ENCODE measurements at places on chromosomes 3 and 15.

DNA sequence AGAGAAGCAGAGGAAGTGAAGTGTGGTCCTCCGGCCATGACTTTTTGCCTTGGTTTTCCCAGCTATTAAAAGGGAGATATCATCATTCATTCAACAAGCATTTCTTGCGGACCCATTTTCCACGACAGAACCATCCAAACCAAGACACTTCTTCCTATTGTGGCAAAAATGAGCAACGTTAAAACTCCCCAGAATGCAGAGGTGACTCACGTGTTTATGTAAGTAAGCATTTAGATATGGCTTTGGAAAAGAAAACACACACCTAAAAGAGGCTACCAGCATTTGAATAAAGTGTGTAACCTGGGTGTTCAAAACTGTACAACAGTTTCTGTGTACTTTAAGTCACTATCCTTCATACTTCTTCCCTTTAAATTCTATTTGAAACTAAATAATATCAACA lies 181.3 kb downstream of the RORA start:
- no peak for DNase-seq

- DNase-seq: peak; percentile 43
Observed at GRCh38 chr3:21174461-21174860, 576.5 kb downstream of the ZNF385D start.

- no peak for DNase-seq
Observed at GRCh38 chr3:130915567-130916292, 21.8 kb downstream of the ATP2C1 start.

DNA sequence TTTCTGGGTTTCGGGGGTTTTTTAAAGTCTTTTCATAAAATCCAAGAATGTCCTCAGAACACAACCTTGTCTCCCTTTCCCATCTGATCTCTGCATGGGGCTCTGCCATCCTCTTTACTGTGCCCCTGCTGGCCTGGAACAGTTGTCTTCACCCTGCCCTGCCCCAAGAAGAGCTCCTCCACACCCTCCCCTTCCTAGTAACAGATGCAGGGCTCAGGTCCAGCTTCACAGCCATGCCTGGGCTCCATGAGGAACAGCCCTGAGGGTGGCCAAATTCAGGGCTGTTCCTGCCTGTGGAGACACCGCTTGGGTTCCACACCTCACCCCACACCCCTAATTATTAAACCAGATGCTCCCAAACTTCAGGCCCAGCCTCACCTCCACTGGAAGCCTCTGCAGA lies 12.9 kb upstream of the ULK3 start:
- DNase-seq: no peak

DNA sequence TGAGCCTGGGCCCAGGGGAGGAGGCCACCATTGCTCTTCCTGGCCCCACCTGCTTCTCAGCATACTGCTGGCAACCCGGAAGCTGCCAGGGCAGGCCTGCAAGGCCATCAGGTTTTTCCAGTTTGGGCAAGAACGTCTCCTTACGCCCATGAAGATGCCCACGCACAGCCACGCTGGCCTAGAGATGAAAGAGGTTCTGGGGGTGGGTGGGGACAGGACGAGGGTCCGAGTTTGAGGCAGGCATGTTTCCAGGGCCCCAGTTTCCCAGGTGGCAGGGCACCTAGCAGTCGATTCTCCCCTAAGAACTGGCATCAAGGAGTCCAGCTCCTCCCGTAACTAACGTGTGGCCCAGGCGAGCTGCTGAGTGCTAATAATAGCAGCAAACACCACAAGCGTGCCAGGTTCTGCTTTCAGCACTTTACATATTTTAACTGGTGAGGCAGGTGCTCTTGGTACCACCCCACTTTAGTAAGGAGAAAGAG lies 45.8 kb downstream of the ZNF710 start:
- DNase-seq: peak; percentile 60

GRCh38 chr3:5120446-5120845 lies 1.6 kb upstream of the ARL8B start:
- no peak for DNase-seq

DNA sequence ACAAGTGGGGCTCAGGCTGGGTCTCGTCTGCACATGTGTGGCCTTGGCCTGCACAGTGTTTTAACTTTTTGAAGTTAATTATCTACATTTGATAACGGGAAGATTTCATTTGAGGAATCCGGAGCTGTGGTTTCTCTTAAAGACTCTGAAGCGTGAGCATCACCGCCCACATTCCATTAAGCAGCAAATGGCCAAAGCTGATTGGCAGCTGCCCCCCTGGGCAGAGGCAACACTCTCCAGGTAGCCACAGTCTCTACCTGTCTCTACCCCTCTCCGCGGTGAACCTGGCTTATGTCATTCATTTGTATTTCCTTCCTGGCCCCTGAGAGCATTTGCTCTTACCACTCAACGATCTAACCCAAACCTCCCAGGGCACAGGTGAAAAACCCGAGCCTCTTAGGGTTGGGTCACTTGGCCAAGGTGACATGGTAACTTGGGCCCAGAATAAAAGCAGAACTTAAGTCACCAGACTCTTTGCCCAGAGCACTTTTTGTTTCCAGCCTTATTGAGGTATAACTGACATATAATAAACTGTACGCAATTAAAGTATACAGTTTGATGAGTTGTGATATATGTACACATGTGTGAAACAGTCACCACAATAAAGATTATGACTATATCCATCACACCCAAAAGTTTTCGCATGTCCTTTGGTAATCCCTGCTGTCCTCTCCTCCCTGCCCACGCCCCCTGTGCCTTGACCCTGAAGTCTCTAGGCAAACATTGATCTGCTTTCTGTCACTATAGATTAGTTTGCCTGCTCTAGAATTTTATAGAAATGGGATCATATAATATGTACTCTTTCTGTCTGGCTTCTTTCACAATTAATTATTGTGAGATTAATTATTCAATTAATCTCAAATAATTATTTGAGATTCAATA lies 245.7 kb upstream of the HES1 start:
- no peak for DNase-seq

- no peak for DNase-seq
Observed at GRCh38 chr15:80967451-80967850, 22.2 kb downstream of the MESD start.

- no peak for DNase-seq
Observed at GRCh38 chr15:44734839-44735481, 1.4 kb upstream of the TRIM69 start.

- DNase-seq: no peak
Observed at GRCh38 chr15:70270752-70271111, 173.0 kb upstream of the TLE3 start.

GRCh38 chr3:159252274-159252673 lies 450.4 kb downstream of the MFSD1 start:
- DNase-seq: no peak

- DNase-seq: no peak
Observed at GRCh38 chr3:56459104-56459496, 9.2 kb downstream of the ERC2 start.

- no peak for DNase-seq
Observed at GRCh38 chr15:44490622-44491021, 46.3 kb upstream of the EIF3J start.

DNA sequence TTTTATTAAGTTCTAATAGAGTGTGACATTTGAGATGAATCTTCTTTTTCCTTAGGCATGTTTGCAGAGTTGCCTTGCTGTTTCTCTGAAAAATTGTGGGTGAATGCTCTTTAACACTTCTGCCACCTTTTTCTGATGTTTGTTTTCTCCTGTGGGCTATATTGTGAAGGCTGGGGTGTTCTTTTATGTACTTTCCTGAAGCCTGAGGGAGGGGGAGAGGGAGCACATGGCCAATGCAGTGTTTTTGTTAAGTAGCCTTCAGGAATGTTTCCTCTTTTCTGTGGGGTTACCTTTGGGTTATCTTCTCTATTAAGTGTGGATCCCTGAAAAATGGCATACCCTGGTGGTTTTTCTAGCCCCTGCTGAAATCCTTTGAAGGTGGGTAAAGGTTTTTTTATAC lies 50.2 kb downstream of the CMC1 start:
- DNase-seq: no peak

GRCh38 chr3:159919873-159920272 lies 68.8 kb upstream of the IL12A start:
- DNase-seq: no peak

- no peak for DNase-seq
Observed at GRCh38 chr3:189927975-189928895, 192.5 kb downstream of the P3H2 start.

- no peak for DNase-seq
Observed at GRCh38 chr3:68057637-68058320, 403.4 kb upstream of the SUCLG2 start.

DNA sequence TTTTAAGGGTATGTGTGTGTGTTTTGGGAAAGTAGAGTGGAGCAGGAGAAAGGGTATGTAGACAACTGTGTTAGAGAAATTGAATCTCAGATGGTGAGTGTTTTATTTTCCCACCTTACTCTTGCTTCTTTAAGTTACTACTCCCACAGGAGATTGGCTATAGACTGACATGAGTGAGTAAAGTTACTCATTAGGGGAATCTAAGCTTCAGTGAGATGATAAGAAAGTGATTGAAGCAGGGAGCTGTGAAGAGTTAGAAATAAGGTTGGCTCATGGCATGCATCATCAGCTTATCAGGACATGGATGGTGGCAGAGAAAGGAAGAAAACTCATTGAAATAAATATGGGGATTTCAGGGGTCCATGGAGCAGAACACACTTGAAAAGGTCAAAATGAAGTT lies 88.9 kb downstream of the MBNL1 start:
- no peak for DNase-seq

GRCh38 chr15:25954398-25954797 lies 91.3 kb upstream of the ATP10A start:
- no peak for DNase-seq

- DNase-seq: no peak
Observed at GRCh38 chr15:73870700-73871408, 2.5 kb upstream of the TBC1D21 start.

Data from G401 (cell line).